Left lobe of liver (tissue), 2 donors: ENCODE measurements at places on chromosomes 12 and 14. TPM values are rescaled to one million over a fixed set of nuclear protein-coding genes. Genes with fewer than 3 reads are reported as not detected.

IL23A gene
- 0.43 TPM for total RNA-seq

STYK1 gene
- not detected for total RNA-seq

ARHGEF40 gene
- total RNA-seq, result 41.9 TPM

- DNase-seq, result no peak
Measured at GRCh38 chr14:57747036-57747435, 118.9 kb downstream of the SLC35F4 start.

ETFBKMT gene
- total RNA-seq, result 7.9 TPM

CACNA2D4 gene
- 0.83 TPM for total RNA-seq

RTL1 gene
- total RNA-seq, result not detected
